CD4-positive, alpha-beta T cell treated with Interleukin-10 for 1 hour (primary cell): ENCODE measurements at places on chromosomes 12 and 14.

GRCh38 chr12:76591476-76591875 lies 31.9 kb upstream of the OSBPL8 start:
- DNase-seq = no peak

- DNase-seq = no peak
These were observed 85.4 kb downstream of the WSCD2 start for GRCh38 chr12:108214486-108214885.

- DNase-seq = no peak
These were observed 366.1 kb downstream of the MED13L start for GRCh38 chr12:115911360-115911759.

- peak; percentile 53 for DNase-seq
These were observed 6.0 kb downstream of the CDKN1B start for GRCh38 chr12:12723149-12723680.

DNA sequence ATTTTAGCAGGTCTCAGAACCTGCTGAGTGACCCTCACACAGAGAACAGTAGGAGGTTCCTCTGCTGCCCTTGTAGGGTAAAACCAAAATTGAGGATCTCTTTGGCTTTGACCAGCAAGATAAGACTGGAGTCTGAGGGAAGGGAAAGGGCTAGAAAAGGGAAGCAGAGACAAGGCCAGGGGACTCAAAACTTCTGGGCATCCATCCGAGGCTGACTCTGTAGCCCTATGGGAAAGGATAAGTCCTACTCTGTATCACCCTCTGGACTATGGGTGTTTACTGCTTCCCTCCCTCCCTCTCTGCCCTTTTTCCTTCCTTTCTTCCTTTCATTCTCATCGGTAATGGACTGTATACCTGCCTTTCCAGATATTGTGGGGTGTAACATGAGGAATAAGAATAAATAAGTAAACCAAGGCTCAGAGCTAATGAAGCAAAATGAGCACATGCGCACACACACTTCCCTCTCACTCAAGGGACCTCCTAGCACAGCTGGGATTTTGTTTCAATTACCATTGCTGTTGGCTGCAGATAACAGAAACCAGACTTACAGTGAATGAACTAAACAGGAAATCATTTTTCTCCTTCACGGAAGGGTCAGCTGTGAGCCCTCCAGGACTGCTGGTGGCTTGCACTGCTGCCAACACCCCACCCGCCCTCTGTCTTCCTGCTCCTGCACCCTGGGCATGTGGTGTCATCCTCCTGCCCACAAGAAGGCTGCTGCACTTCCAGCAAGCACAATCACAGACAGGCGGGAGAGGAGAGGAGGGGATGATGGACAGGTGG lies 404.4 kb upstream of the CCDC196 start:
- no peak for DNase-seq

DNA sequence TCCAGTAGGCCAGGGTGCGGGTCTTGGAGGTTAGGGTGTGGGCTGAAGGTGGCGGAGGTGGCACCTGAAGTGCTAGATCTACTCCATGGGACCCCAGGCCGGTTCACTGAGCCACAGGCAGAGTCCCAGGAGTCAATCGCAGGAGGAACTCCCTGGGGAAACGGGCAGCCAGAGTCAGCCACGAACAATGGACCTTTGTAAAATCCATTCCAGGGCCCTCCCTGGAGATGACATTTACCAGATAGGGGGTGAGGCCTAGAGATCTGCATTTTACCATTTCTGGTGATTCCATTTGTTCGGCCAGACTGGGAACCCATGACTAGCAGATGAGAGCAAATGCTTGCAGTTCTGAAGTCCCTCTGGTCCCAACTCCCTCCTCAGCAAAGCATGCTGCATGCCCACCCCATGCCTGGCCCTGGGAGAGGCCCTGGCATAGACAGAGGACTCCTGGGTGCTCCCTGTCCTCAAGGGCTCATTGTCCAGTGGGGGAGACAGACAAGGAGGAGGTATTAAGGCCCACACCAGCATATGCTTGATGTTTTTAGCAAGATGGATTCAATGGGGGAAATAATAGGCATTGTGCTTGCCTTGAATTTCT lies 115.5 kb downstream of the EML1 start:
- no peak for DNase-seq
